ENCODE measurements at places on chromosomes 3 and 15.

DNA sequence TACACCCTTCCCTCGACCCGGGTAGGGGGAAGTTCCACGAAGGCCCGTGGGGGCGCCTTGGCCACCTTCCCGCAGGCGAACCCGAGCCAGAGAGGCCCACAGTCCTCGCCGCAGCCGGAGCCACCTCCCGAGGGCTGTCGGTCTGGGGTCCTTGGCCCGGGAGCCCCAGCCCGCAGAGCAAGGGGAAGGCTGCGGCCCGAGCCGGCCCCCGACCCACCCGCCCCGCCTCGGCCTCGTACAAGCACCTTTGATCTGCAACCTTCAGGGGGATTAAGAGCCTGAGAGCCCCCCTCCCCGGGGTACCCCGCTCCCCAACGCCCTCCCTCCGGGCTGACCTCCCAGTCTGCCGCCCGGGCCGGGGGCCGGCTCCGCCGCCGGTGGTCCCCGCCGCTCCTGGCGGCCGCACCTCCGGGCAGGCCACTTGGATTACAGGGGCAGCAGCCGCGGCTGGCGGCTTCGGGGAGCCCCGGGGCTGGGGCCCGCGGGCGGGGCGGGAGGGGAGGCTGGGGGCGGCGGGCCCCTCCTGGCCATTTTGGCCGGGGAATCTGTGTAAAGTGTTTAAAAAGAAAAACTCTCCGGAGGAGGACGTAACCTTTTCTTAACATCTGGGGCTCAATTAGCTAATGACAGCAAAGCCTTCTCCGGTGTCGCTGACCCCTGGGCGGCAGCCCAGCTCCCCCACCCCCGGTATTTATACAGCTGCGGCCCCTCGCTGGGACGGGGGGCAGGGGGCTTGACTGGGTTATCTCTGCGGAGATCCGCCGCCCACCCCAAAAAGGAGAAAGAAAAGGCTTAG lies 40.2 kb downstream of the EPHB3 start:
- DNase-seq: no peak

GRCh38 chr15:27324886-27325615 lies 354.1 kb downstream of the GABRG3 start:
- no peak for DNase-seq

GRCh38 chr3:165854696-165855095 lies 17.5 kb upstream of the BCHE start:
- DNase-seq: peak; percentile 51

- DNase-seq: no peak
Measured at GRCh38 chr15:39830166-39830565, 47.5 kb upstream of the FSIP1 start.

- DNase-seq: no peak
Measured at GRCh38 chr15:98113327-98113726, 152.8 kb downstream of the ARRDC4 start.

DNA sequence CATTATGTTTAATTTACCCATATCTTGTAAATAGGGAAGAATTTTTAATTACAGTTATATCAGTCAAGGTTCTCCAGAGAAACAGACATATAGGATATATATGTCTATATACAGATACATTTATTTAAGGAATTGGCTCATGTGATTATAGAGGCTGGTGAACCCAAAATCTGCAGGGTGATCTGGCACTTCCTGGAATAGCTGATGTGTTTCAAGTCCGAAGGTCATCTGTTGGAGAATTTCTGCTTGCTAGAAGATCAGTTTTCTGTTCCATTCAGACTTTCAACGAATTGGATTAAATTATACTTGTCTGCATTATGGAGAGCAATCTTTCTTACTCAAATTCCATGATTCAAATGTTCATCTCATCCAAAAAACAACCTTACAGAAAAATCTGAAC lies 694.6 kb upstream of the DPPA4 start:
- DNase-seq: no peak

DNA sequence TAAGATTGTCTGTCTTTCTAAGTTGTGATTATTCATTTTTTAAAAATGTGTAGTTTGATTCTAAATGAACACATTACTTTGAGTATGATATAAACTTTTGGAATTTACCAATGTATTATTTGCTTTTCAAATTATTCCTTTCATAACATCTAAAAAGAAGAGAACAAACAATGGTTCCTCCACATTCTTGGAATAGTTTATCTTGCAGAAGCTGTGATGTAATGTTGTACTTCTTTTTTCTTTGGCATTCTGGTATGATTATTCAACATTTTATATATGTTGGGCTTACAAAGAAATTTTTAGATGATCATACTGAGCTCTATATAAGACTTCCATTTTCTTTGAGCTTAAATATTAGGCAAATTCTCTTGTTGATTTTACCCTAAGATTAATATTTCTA lies 419.2 kb downstream of the DIPK2A start:
- DNase-seq: no peak

DNA sequence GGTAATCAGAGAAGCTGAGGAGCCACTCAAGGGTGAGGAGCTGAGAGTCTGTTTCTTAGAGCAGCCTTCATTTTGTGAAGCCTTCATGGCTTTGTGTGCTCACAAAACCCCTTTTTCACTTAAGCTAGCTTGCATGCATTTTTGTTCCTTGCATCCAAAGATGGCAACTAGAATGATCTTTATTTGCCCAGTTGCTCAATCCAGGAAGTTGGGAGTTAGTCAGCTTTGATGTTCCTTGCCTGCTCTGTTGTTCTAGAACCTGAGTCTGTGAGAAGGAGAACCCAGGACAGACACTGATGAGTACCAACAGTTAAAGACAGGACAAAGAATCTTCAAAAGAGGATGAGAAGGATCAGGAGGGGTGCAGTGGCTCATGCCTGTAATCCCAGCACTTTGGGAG lies 81.8 kb downstream of the IL20RB start:
- DNase-seq: no peak

- DNase-seq: no peak
Measured at GRCh38 chr3:35439663-35440062, 199.7 kb upstream of the ARPP21 start.

DNA sequence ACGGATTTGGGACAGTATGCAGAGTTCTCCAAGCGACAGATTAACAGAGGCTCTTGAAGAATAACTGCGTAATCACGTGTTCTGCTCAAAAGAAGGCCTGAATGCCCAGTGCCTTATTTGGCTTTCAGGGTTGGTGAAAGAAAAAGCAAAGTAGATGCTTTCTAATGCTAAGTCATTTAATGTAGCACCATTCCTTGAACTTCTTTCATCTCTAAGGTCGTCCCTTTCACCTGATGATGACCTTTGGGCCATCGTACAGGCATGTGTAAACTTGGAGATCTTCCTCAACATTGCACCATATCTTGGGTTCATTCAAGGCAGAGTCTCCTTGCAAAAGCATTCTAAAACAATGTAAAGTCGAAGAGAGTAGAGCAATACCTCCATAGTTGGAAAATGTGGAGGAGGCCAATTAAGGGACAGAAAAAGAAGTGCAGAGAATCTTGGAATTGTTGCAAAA lies 48.9 kb downstream of the TMEM44 start:
- no peak for DNase-seq

GRCh38 chr3:20395692-20396091 lies 209.7 kb upstream of the SGO1 start:
- DNase-seq: no peak

DNA sequence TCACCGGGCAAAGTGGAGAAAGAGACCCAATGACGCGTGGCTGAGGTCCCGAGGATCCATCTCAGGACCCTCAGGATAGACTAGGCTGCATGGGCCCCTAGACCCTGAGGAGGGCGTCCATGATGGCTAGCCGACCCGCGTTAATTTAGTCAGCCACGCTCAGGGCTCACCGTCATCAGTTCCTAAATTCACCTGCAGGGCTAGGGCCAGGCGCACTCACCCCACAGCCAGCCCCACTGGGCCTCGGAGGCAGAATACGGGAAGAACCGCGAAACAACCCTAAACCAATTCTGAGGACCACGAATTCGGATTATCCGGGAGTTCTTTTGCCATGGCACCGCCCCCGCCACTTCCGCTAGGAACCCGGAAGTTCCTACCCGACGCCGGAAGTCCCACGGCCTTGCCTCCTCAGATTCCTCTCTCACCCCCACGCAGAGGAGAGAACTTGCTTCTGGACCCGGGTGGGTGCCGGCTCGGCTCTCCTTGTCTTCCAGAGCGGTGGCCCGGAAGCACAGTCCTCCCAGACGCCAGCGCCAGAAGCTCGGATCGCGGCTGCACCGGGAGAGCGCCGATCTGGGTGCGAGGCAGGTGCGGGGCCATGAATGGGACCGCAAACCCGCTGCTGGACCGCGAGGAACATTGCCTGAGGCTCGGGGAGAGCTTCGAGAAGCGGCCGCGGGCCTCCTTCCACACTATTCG lies at the start of the genes EAF1 and METTL6:
Gene EAF1, plus strand, starts transcription at position 417 of the 699 bp plus-strand sequence. Its CDS starts 182 bp downstream, at position 599.
Gene METTL6, minus strand, starts transcription at position 363 of the 699 bp plus-strand sequence. CDS start 1,033 bp downstream, outside the sequence.
- DNase-seq: peak; percentile 14

- no peak for DNase-seq
Measured at GRCh38 chr3:193078996-193079753, 161.5 kb upstream of the MB21D2 start.

- DNase-seq: no peak
Measured at GRCh38 chr15:67157521-67158252, 92.3 kb downstream of the SMAD3 start.

- no peak for DNase-seq
Measured at GRCh38 chr15:68999091-68999490, 15.4 kb upstream of the NOX5 start.

DNA sequence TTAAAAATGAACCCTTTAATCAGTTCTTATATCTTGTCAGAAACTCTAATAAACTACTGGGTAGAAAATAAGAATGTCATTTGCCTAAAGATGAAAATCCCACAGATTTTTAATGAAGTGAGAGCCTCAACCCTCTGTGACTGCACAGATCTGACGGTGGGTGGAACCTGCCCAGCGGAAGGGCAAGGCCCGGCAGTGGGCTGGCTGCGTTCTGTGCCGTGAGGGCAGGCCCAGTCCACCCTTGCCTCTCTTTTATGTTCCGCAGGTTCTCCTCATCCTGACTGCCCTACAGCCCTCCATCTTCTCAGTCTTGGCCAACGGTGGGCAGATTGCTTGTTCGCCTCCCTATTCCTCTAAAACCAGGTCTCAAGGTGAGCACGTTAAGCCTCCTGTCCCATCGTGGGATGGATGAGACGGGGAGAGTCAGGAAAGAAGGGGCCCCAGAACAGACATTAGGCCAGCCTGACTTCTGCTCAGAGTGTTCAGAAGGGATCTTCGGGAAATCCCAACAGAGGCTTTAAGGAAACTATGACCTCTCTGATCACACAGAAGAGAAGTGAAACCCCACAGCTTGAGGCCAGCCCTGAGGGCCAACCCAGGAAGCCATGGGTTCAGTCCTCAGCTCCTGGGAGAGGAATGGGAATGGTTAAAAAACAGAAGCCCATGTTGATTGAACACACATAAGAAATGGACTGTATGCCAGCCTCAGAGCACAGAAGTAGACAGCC lies 16.0 kb downstream of the SLC51A start:
- no peak for DNase-seq

GRCh38 chr15:42502477-42502876 lies 7.0 kb downstream of the SNAP23 start:
- no peak for DNase-seq

DNA sequence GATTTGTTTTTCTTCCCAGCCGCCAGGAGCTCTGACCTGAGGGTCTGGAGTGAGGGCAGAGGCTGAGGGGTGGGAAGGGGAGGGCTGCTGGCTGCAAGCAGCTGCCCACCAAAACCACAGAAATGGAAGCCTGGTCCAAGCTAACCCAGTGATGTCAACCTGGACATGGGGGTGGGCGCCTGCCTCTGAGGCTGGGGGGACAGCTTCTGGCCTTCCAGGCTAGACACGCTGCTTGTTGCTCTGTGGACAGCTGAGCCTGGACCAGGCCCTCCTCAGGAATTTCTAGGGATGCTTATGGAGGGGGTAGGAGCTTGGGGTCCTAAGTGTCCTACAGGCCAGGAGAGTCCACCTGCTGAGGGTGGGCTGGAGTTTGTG lies 21.4 kb downstream of the PSTPIP1 start:
- DNase-seq: no peak

DNA sequence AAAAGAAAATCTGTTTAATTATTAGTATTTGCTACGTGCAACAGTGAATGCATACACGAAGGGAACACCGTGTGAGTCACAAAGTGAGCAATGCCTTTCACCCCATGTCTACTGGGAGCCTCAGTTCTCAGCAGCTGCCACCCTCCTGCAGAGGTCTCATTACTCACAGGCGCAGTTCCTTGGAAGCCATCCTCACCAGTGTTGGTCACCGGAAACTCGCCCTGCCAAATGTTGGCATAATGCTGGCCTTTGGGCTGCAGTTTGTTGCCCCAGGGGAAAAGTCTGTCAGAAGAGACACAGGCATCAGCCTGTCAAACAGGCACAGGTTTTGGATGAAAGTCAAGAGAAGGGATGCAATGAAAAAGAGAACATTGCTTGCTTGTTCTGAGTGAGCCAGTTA lies 50.1 kb downstream of the SUMF1 start:
- DNase-seq: no peak

- DNase-seq: no peak
Measured at GRCh38 chr15:42836251-42836650, 84.3 kb downstream of the TTBK2 start.

DNA sequence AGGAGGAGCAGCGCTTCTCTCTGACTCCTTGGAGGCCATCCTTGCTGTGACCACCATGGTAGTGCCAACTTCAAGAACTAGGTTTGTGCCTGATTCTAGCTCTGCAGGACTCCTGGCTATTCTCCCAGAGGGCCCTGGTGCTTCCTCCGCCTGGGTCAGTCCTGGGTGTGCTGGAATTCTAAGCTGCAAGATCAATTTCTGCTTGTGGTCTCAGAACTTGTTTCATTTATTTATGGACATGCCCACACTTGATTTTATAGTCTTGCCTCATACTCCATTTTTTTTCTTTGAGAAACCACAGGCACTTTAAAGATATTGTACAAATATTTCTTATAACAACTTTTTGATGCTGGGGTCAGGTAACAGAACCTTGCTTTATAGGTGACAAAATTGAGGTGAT lies 87.6 kb downstream of the PDCD6IP start:
- no peak for DNase-seq

GRCh38 chr15:90191794-90192509 lies 9.2 kb upstream of the SEMA4B start:
- DNase-seq: peak; percentile 92

DNA sequence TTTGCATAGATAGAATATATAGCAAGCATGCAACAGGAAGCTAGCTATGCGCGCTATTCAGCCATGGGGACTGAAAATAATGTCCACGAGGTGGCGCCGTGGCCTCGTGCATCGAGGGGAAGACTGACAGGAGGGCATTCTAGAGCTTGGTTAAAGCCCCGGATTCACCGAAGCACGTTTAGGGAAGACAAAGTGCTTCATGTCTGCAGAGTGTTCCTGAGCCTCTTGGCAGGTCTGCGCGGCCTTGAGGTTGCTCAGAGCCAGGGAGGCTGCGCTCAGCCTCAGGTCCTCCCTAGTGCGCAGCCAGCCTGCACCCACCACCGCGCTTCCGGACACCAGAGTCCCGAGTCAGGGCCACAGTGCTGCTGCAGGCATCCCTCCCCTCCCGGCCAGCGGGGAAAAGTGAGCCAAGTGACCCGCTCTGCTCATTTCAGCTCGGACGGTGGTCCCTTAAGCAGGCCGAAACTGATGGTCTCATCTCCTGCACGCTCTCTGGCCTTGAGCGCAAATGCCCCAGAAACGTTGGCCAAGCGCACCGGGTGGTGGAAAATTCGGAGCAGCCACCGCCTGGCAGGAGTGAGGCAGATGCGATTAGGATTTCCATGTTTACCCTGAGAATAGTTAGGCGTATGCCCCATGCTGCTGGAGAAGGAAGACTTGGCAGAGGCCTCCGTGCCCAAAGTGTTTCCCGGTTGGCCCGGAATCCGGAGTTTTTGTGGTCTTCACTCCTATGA lies 24.8 kb downstream of the GABRA5 start:
- DNase-seq: peak; percentile 43

All from NCI-H1105 (cell line).